Thymus (tissue), 14 donors: ENCODE measurements at places on chromosomes 7 and 10. TPM values are rescaled to one million over a fixed set of nuclear protein-coding genes. Genes with fewer than 3 reads are reported as not detected.

GRCh38 chr10:114539623-114540022, 118.5 kb downstream of the ABLIM1 start:
- H3K4me3 ChIP-seq: no peak overlapping the region
- H3K4me1 ChIP-seq: peaks cover 61% of the 10 kb centered on the region
- no peak for DNase-seq
- H3K27me3 ChIP-seq: no peaks in the 10 kb centered on the region
- peak overlapping the region; percentile 91 for H3K27ac ChIP-seq
- H3K36me3 ChIP-seq: no peaks in the 10 kb centered on the region

DNA sequence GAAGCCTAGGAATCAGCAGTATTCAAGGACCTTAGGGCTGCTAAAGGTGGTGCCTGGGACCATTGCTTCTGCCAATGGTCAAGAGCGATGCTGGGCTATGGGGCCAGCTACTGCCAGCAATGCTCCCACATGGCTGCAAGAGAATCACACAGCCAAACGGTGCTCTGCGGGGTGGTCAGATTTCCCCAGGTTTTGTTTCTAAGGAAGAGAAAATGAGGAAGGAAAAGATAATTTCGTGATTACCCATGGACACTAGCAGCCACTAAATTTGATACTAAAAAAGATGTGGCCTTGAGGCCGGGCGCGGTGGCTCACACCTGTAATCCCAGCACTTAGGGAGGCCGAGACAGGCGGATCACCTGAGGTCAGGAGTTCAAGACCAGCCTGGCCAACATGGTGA, 83.0 kb downstream of the LYZL2 start:
- H3K27ac ChIP-seq: no peak overlapping the region
- H3K27me3 ChIP-seq: no peaks in the 10 kb centered on the region
- H3K4me1 ChIP-seq: no peaks in the 10 kb centered on the region

DNA sequence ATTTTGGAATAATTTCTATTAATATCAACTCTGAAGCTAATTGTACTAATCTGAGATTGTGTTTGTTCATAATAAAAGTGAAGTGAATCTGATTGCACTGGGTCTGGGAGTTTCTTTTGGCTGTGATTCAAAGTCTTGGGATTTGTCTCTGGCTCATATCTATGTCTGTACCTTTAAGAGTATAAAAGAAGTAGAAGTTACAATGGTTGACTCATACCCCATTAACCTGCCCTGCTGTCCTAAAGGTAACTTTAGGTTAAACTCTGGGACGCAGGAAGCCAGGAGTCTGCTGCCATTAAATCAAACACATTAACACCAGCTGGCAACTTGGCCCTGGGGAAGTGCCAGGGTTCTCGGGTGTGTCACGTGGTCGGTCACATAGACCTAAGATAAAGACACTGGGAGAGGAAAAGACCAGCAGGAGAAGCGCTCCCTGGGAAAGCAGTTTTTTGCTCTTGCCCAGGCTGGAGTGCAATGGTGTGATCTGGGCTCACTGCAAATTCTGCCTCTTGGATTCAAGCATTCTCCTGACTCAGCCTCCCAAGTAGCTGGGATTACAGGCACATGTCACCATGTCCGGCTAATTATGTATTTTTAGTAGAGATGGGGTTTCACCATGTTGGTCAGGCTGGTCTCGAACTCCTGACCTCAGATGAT, 17.8 kb downstream of the SCD start:
- H3K27me3 ChIP-seq: no peaks in the 10 kb centered on the region
- H3K4me1 ChIP-seq: peaks cover under 1% of the 10 kb centered on the region
- H3K4me3 ChIP-seq: no peak overlapping the region
- peaks cover 14% of the 10 kb centered on the region for H3K36me3 ChIP-seq
- DNase-seq: no peak

DNA sequence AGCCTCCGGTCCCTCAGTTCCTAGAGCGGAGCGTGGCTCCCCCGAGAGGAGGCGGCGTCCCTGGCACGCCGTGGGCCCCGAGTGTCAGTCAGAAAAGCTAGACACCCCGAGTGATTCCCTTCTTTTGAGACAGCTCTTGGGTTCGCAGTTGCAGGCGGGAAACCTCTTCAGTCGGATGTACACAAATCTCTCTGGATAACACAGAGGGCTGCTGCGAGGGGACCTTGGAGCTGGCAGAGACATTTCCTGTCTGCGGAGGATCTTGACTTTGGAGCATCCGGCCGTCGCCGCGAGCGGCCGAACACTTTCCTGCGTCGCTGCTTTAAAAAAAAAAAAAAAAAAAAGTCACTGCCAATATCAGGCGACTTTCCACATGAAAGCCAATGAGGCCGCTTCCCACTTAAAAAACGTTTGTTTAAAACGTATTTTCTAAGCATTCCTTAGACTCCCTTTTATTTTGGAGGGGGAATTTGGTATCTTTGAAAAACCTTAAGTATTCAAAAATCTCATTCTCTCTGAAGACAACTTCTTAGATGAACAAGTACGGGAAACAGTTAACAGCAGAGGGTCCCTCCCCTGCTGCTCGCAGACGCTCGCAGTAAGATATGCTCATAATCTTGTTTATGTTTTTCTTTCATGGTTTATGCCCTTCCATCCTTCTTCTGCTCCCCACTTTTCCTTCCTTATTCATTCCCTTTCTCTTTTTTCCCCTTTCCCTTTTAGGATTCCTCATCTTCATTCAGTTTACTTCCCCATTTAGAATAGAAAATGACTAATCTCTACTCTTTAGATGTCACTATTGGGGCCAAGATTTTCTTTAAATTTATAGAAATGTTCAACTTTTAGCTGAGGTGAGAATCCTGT, 10.0 kb downstream of the HHEX start:
- H3K36me3 ChIP-seq: no peaks in the 10 kb centered on the region
- peaks cover 3% of the 10 kb centered on the region for H3K4me1 ChIP-seq
- DNase-seq: peak; percentile 29
- peak overlapping the region; percentile 53 for H3K4me3 ChIP-seq
- H3K27ac ChIP-seq: no peak overlapping the region
- peaks cover 32% of the 10 kb centered on the region for H3K27me3 ChIP-seq

DNA sequence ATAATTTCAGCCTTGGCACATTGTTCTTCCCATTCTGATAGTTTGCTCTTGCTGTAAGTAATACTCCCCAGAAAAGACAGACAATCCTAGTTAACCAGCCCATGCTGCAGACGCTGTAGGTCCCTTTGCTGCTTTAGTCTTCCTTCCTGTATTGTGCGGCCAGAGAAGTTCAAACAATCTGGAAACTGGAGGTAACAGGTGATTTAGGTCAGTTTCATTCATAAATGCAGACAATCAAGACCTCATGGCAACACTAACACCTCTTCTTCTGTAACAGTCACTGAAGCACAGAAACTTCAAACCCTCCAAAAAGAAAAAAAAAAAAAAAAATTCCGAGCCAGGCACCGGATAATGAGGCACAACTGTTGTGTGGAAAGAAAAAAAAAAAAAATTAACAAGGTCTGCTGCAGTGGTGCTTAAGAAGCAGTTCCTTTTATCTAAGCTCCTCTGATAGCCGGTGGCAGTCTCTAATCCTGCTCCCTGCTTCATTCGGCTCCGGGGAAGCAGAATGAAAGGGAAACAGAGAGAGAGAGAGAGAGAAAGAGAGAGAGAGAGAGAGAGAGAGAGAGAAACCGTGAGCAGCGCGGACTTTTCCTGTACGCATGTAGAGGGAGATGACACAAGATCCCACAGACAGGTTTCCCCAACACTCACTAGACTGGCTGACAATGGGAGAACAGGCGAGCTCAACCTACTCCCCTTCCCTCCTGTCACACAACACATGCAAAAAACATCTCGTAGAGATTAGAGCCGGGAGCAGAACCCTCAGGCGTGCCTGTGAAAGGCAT, at the start of gene SEMA3A:
Gene SEMA3A, minus strand, starts transcription at position 306 of the 788 bp plus-strand sequence. Its CDS starts 203 bp downstream, at position 103.
- H3K27ac ChIP-seq: no peak within 1 kb of the TSS
- no peaks in the 10 kb centered on the region for H3K36me3 ChIP-seq
- H3K4me1 ChIP-seq: no peaks in the 10 kb centered on the region

DNA sequence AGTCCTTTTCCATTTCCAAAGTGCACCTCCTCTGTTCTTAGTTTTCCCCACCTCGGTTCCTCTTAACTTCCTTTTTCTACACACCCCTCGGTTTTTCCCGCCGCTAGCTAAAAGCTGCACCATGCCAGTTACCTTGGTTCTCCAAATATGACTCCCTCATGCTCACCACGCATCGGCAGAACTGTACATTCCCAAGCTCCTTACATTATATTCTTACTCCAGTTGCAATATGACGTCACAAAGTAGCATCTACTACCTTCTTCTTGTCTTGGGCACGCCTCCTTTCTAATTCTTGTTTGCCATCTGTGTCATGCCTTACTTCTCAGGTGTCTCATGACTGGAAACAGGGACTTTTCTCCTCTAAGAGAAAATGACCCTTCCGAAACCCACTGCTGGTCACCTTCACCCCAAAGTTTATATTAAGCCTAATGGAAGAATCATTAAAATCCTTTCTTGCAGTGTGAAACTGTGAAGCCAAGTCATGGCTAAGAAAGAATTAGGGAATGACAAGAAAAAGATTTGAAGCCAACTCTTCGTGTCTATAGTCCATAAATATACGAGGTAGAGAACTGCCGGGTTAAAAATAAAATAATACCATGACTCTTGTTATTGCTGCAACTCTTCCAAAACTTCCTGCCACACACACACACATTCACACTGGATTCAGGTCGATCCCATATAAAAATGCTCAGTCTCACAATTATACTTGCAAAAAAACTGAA, 1.7 kb downstream of the ESYT2 start:
- H3K27me3 ChIP-seq: peaks cover 3% of the 10 kb centered on the region
- H3K27ac ChIP-seq: no peak overlapping the region
- H3K36me3 ChIP-seq: no peaks in the 10 kb centered on the region

DNA sequence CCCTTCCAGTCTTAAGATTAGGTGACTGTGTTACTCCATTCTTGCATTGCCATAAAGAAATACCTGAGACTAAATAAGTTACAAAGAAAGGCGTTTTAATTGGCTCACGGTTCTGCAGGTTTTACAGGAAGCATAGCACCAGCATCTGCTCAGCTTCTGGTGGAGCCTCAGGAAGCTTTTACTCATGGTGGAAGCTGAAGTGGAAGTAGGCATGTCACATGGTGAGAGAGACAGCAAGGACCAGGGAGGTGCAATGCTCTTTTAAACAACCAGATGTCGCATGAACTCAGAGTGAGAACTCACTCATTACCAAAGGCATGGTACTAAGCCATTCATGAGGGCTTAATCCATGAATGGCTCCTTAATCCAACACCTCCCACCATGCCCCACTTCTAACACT, 34.0 kb upstream of the TMEM273 start:
- H3K27me3 ChIP-seq: peaks cover 2% of the 10 kb centered on the region
- DNase-seq: no peak
- no peak overlapping the region for H3K27ac ChIP-seq
- peaks cover 6% of the 10 kb centered on the region for H3K4me1 ChIP-seq
- H3K4me3 ChIP-seq: no peak overlapping the region
- no peaks in the 10 kb centered on the region for H3K36me3 ChIP-seq

DNA sequence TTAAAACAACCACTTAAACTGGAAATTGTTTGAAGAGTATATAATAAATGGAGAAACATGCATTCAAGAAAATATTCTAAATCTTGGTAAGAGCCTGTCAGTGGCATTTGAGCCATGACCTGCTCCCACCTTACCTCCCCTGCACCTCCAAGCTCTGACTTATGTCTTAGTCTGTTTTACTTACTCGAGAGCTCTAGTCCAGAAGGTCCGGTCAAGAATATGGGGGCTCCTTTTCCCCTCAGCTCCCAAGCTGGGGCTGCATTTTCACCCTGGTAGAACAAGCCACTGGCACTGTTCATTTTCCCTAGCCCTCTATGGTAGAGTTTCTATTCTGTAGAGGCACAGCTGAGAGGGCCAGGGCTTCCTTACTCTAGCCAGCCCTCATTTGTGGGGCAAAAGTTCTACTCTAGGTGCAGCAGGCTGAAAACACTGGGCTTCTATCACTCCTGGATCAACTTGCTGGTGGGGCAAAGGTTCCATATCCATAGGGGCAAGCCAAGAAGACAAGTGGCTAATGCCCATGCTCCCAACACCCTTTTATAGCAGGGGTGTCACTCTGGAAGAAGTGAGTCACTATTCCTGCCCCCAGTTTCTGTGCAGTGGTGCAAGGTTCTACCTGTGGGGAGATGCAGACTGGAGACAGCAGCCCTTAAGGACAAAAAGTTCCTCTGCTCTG, 40.6 kb downstream of the ZNF438 start:
- no peak for DNase-seq
- H3K27ac ChIP-seq: no peak overlapping the region
- H3K4me3 ChIP-seq: no peak overlapping the region
- H3K36me3 ChIP-seq: no peaks in the 10 kb centered on the region
- no peaks in the 10 kb centered on the region for H3K4me1 ChIP-seq
- no peaks in the 10 kb centered on the region for H3K27me3 ChIP-seq

DNA sequence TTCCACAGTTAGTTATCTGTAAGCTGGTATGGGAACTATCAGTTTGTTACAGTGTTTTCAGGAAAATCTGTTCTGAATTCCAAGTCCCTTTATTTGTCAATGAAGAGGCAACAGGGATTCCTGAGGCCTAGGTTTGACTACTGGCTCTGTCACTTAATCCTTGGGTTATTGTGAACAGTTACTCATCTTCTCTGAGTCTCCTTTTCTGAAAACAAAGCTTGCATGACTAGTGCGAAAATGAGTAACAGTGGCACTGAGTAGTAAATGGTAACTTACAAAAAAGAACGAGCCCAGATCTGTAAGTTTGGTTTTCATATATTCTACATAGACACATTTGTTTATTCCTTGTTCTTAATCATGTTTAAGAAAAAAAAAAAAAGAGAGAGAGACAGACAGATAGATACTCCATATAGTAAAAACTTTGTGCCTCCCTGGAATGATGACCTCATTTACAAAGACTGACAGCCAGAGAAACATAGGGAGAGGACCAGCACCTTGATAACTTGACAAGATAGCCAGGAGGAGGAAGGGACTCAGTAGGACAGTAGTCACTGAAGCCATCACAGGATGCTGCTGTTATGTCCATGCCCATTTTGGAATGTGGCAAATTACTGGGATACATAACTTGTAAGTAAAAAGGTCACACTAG, 1.9 kb downstream of the MRPS33 start:
- H3K27me3 ChIP-seq: no peaks in the 10 kb centered on the region
- no peak for DNase-seq
- H3K36me3 ChIP-seq: peaks cover 9% of the 10 kb centered on the region
- H3K4me3 ChIP-seq: no peak overlapping the region
- no peak overlapping the region for H3K27ac ChIP-seq

- H3K36me3 ChIP-seq: no peaks in the 10 kb centered on the region
- H3K4me3 ChIP-seq: no peak overlapping the region
- no peak overlapping the region for H3K27ac ChIP-seq
- H3K27me3 ChIP-seq: no peaks in the 10 kb centered on the region
Observed at GRCh38 chr10:29120216-29120615, 168.7 kb upstream of the LYZL1 start.

GRCh38 chr10:48910548-48910947, 29.1 kb downstream of the LRRC18 start:
- H3K27ac ChIP-seq: no peak overlapping the region
- H3K36me3 ChIP-seq: no peaks in the 10 kb centered on the region
- no peaks in the 10 kb centered on the region for H3K4me1 ChIP-seq
- H3K4me3 ChIP-seq: no peak overlapping the region
- no peak for DNase-seq
- no peaks in the 10 kb centered on the region for H3K27me3 ChIP-seq

EBLN1 gene
- total RNA-seq: not detected

PNLIP gene
- 0.09 TPM for total RNA-seq

HDAC9 gene
- total RNA-seq: 12.2 TPM

TBX20 gene
- total RNA-seq: 0.09 TPM

SFTPA1 gene
- total RNA-seq: 1.4 TPM

AKR1C8 gene
- total RNA-seq: 0.09 TPM
